ENCODE measurements at places on chromosomes 3 and 15.

DNA sequence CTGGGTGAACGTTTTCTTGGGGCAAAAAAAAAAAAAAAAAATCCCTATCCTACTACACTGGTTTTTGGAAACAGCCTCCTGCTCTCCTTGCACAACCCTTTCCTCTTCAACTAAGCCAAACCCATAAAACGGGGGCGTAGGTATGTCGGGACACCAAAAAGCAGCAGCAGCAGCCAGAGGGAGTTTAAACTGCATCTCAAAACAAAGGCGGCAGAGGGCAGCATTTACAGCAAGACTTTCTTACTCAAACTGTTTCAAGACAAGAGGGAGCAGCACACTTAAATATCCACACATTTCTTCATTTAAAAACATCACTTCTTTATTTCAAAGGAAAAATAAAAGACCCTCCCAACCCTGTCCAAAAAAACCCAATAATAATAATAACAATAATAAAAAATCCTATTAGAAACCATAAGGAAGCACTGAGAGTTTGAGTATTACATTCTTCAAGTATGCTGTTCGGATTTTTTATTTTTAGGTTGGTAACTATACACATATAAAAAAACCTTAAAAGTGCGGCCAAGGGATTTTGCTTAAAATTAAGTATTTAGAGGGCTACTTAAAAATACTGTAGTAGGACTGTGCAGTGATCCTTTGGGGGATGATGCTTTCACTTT lies 43.9 kb upstream of the PLXND1 start:
- DNase-seq = peak; percentile 91

DNA sequence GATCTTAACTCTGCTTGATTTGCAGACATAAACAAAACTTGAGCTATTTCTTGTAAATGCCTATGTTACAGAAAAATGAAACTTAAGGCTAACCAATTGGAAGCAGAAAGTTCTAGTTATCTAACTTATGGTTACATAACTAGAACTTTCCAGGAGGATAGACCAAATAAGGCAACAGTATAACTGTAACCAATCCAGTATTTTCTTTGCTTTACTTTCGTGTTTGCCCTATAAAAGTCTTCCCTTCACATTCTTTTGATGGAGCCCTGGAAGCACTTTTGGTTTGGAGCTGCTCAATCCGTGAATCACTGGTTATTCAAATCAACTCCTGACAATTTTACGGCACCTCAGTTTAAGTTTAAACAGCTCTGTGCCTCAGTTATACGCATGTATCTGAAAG lies 164.6 kb downstream of the SUCLG2 start:
- peak; percentile 7 for DNase-seq

DNA sequence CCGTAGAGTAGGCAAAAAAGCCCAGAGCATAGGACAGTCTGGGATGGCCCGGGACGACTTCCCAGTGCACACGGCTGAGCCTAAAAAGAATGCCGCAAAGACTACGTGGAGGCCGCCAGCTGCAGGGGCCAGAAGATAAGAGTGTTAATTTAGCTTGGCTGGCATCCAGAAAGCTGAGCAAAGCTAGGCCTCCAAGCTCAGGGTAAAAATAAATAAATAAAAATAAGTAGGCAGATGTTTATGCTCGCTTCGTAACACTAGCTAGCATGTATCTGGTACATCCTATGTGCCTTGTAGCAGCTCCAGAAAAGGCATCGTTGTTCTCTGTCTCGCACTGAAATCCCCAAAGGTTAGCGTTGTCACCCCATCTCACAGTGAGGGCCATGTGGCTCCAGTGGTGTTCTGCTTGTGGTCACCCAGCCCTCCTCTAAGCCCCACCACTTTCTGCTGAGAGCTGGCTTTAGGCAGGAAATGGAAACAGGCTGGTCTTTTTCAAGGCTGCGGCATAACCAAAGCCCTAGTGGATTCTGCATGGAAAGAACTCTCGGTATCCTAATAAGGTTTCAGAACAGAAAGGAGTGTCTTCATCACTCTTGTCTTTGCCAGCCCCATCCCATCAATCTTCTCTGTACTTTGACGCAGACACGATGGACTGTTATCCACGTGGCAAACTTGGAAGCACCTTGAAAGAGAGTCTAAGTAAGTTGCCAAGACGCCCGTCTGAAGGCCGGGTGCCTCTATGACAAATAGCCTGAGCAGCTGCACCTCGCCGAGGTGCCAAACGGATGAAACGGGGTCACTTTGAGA lies 58.1 kb upstream of the MEF2A start:
- DNase-seq = peak; percentile 88

DNA sequence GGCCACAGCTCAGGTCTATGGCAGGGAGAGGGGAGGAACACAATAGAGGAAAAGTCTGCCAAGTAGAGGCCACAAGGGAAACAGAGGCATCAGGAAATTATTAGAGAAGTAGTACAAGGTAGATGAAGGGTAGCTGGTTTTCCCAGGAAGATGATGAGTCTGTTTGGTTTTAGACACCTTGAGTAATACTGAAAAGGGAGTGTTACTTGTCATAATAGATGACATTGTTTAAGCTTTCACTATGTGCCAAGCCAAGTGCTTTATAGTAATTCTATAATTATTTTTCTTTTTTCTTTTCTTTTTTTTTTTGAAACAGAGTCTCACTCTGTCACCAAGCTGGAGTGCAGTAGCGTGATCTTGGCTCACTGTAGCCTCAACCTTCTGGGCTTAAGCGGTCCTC lies 13.7 kb downstream of the PXK start:
- DNase-seq = no peak

- peak; percentile 19 for DNase-seq
These were observed 58.5 kb upstream of the SLC24A5 start for GRCh38 chr15:48062148-48062872.

DNA sequence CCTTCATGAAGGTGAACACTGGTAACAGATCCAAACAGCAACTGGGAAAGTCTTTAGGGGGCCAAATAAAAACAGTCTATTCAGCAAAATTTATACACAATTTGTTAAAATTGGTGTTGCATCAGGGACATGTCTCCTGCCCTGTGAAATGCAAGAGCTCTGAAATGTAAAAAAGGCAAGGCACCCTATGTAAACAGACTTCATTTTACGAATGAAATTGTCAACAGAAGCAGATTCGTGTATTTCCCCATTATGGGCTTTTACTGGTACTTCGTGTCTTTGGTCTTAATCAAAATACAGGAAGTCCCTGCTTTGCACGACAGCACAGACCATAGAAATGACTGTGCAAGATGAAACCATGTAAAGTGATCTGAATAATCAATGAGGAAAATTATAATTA lies 127.3 kb upstream of the THBS1 start:
- DNase-seq = no peak

DNA sequence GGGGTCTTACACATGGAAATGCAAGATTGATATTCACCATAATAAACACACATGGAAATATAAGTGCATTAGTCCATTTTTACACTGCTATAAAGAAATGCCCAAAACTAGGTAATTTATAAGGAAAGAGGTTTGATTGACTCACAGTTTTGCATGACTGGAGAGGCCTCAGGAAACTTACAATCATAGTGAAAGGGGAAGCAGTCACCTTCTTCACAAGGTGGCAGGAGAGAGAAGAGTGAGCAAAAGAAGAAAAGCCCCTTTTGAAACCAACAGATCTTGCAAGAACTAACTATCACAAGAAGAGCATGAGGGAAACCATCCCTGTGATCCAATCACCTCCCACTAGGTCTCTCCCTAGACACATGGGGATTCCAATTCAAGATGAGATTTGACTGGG lies 111.7 kb upstream of the TP63 start:
- no peak for DNase-seq

- DNase-seq = no peak
These were observed 33.0 kb upstream of the KLF13 start for GRCh38 chr15:31293655-31294054.

Data from fibroblast of pulmonary artery (primary cell).